ENCODE measurements at places on chromosomes 2 and 18.

GRCh38 chr2:147554521-147555107 is 290.2 kb upstream of the ACVR2A start:
- DNase-seq, result no peak

- no peak for DNase-seq
Observed at GRCh38 chr2:68770271-68771111, 35.9 kb downstream of the ARHGAP25 start.

DNA sequence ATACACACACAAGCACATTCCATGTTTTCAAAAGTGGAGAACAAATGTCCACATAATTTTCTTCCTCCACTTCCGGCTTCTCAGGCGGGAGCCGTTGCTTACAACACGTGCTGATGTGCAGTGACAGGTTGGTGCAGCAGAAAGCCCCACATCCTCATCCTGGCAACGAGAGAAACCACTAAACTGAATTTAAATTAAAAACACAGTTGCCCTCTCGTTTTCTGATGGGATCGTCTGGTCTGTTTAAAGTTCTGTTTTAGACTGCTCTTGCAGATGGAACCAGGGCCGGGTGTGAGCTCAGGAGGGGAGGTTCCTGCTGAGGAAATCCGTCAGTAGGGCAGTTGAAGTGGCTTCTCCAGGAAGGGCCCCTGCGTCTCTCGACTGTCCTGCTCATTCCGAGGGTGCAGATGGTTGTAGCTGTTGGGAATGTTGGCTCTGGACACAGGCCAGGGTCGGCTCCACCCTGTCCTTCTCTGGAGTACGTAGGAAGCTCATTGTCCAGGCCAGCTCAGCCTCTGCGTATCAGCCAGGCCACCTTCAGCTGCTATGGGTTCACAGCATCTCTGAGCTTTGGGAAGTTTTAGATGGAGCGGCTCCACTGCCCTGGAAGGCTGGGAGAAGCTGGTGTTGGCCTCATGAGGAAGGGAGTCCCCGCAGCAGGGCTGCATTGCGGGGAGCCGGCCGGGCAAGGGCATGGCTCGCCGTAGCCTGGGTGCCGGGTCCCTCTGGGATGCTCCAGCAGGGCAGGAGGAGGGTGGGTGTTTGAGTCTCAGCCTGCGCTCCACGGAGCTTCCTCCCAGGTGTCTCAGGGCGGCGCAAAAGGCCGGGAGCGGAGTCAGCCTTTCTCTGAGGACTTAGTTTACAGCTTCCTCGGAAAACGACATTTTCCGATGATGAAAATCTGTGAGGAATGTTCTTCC is 58.3 kb downstream of the NFATC1 start:
- DNase-seq, result no peak

DNA sequence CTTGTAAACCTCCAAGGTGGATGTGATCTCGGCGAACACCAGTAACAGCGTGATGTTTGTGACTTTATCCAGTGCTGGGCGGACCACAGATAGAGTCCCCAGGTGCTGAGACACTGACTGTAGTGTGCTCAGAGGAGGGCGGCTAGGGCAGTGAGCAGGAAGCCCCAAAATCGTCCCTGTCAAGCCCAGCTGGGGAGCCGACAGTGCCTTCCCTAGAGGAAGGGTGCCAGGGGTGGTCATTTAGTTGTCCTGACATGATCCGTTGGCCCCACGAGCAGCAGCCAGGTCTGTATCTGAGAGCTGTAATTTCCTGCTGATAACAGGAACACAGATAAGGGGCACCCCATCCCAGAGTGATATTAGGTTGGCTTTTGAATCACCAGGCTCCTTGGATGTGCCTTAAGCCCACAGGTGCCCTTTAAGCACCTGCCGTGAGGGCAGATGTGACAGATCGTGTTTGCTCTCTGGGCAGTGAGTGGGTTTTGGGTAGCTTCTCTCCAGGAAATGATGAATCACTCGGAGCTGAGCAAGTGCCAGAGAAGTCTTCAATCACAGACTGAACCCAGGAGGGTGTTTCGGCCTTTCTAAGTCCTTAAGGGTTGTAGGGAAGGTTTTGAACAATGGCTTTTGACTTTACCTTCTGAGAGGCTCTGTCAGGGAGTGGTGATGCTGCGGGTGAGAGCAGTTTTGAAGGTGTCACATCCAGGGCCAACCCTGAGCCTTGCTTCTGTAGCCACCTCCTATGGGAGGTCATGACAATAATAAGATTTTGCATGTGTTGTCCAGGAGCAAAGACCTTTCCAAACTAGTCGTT is 7.7 kb downstream of the LPIN1 start:
- DNase-seq, result peak; percentile 63

DNA sequence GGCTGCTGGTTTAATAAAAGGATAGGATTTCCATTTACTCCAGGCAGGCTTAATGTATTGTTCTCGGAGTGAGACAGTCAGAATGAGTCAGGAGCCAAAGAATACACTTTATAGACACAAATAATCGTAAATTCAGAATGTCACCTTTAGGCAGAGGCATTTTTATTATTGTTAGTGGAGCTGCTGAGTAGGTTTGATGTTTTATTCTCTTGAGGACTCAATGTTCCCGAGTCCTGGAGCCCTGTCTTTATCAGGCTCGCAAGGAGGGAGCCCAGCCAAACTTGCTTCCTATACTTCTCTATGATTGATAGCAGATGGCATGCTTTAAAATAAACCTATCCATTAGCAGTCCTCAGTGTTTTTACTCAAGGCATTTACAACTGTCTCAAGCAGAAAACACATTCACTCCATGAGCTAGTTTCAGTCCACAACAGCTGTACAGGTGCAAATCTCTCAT is 492.3 kb upstream of the ZEB2 start:
- no peak for DNase-seq

GRCh38 chr2:172097557-172098131 is 5.1 kb downstream of the DLX2 start:
- no peak for DNase-seq

DNA sequence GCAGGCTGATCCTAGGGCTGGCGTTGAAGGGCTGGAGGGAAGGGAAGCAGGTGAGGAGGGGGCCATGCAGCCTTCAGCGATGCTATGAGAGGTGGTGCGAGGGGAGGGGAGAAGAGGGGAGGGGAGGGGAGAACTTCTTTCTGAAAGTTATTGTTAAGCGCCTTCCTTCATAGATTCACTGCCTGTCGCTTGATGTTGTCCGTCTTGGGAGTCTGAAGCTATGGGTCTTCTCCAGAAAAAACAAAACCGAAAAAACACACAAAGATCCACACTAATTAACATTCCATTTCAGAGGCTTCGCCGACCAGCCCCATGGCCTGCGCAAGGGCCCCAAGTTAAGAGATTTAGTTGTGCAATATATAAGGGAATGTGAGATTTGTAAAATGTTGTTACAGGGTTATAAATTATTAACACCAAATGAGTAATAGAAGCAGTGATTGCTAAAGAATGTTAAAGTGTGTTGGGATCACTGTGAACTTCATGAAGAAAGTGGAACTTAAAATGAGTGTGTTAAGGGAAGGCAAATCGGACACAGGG is 758 bp downstream of the CFAP221 start:
- no peak for DNase-seq

- no peak for DNase-seq
Observed at GRCh38 chr2:144443837-144444817, 75.8 kb downstream of the ZEB2 start.

GRCh38 chr2:232434091-232434490 is 21.9 kb upstream of the ALPI start:
- no peak for DNase-seq

GRCh38 chr18:41197967-41198366 is 757.1 kb upstream of the PIK3C3 start:
- DNase-seq, result no peak

GRCh38 chr2:208354964-208355381 is 51.6 kb upstream of the PTH2R start:
- no peak for DNase-seq

DNA sequence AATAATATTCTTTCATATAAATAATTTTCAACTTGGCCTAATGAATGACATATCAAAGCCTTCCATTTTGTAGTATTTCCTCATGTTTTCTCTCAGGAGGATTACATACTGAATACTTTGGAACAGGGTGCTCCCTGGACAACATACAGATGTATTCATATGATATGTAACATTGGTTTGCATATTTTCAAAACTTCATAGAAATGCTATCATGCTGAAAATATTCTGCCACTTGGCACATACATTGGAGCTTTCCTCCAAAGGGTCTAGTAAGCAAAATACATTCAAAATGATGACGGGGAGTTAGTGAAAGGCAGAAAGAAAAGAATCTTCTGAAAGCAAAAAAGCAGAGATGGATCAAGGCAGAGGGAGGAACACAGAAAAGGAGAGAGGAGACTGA is 38.1 kb upstream of the RTN4 start:
- DNase-seq, result no peak

DNA sequence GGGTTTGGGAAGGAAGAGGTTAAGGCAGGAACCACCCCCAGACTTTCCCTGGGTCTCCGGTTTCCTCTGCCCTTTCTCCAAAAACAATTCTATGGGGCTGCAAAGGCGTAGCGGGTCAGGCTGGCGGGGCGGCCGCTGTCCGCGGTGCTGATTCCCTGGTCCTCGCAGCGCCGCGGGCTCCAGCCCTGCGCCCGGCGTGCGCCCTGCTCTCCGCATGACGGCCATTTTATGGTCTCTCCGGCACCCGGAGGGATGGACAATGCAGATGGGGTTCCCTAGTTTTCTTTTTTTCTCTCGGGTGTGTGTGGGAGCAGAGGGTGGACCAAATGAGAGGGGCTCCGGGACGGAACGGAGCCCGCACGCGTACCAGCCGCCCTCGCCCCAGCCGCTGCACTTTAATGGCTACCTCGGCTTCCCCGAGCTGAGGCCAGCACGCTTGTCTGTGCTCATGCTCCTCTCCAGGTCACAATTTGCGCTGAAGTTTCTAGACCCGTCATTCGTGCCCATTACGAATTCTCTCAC is 1.6 kb downstream of the ST8SIA3 start:
- no peak for DNase-seq

GRCh38 chr18:46502444-46502843 is 154.6 kb downstream of the LOXHD1 start:
- DNase-seq, result no peak

- no peak for DNase-seq
Observed at GRCh38 chr2:37827911-37828511, 97.1 kb upstream of the RMDN2 start.

DNA sequence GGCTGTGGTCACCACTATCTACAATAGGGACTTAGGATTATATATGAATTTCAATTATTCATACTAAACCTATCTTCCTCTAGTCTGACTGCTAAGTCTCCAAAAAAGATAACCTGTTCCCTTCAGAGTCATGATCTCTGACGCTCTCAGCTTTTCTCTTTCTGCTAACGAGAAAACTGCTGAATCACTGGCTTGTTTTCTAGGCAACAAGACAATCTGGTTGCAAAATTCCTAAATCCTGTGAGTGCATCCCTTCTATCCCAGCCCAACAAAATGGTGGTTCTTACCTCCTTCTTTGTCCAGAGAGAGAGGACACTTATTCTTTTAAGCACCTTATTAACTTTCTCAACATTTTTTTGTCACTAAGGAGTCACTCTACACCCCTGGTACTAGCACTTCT is 312.3 kb upstream of the PKDCC start:
- no peak for DNase-seq

GRCh38 chr2:146624430-146625160 is 1220.2 kb upstream of the ACVR2A start:
- no peak for DNase-seq

GRCh38 chr2:101775092-101775491 is 77.6 kb downstream of the MAP4K4 start:
- no peak for DNase-seq

- DNase-seq, result no peak
Observed at GRCh38 chr2:227141301-227141700, 22.7 kb downstream of the COL4A4 start.

DNA sequence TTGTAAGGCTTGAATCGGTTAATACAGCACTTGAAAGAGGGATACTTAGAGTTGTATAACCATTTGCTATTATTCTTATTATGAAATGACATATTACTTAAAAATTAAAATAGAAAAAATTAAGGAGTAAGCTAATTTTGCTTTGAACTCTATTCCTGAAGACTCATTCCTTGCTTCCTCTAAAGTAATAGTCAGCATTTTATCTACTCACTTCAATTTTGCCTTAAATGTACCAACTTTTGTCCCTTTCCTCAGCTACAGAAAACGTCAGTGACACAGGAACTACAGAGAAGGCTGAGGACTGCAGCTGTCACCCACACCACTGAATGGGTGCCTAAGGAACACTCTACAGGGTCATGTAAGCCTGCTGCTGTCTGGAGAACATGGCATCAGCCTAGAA is 80.7 kb upstream of the OSR1 start:
- DNase-seq, result no peak

GRCh38 chr2:220090050-220090449 is 462.6 kb downstream of the SLC4A3 start:
- no peak for DNase-seq

DNA sequence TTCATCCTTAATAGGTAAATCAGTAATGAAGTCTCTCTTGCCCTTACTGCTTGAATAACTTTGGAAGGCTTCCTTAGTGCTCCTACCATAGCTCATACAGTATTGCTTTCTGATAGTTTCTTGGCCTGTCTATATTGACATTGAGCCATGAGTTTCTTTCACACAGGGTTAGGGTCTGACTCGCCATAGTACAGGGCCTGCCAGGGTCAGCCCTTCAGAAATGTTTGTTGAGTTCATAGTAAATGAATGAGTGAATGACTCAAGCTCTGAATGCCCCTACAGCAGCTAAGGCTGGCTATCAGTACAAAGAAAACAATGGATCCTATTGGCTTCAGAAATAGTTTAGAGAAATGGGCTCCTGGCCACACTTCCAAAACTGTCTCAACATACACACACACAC is 65.0 kb upstream of the LRATD1 start:
- no peak for DNase-seq

GRCh38 chr18:58887613-58887963 is 22.9 kb downstream of the ZNF532 start:
- peak; percentile 60 for DNase-seq

DNA sequence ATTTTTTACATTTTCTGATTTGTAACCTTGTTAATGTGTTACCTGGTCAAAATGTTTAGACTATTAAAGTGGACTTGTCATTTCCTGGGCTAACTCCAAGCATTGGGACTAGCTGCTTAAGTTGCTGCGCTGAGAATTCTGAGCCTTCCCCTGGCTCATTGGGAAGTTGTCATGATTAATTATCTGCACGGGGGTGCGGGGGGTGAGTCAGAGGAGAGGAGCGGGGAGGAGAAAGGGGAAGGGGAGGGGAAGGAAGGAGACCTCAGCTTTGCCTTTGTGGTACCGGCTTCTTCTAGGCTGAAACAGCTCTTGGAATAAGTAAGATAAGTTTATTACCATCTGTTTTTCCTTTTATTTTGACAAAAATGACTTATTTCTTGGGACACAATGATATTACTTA is 52.9 kb upstream of the APCDD1 start:
- no peak for DNase-seq

- no peak for DNase-seq
Observed at GRCh38 chr2:3246928-3247714, 130.5 kb downstream of the EIPR1 start.

GRCh38 chr2:28252311-28252710 is 140.3 kb upstream of the FOSL2 start:
- no peak for DNase-seq

- no peak for DNase-seq
Observed at GRCh38 chr2:218419630-218420216, 800 bp downstream of the VIL1 start.
